ENCODE measurements at places on chromosomes 12 and 14.

GRCh38 chr14:103749452-103749851, 33.8 kb downstream of the ZFYVE21 start:
- DNase-seq = no peak

- DNase-seq = no peak
Observed at GRCh38 chr12:14254781-14255180, 110.7 kb upstream of the ATF7IP start.

- DNase-seq = no peak
Observed at GRCh38 chr12:96711364-96711763, 195.7 kb upstream of the NEDD1 start.

DNA sequence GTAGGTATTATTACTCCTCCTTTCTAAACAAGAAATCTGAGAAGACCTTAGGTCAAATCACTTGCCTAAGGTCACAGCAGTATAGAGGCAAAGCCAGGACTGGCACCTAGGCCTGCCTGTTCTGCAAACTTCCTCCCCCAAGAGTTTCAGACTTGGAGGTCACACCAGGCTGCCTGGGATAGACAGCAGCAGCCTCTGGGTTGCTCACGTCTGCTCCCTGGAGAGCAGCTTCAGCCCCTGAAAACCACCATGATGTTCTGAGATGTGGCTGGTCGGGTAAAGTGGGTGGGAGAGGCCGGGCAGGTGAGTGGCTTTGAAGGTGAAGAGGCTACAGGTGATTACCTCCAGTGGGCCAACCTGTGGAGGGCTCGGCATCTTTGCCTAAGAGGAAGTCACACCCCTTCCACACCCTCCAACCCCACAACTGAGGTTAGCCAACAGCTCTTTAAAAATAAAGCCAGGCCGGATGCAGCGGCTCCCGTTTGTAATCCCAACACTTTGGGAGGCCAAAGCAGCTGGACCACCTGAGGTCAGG, 37.0 kb upstream of the PNMA1 start:
- DNase-seq = no peak

DNA sequence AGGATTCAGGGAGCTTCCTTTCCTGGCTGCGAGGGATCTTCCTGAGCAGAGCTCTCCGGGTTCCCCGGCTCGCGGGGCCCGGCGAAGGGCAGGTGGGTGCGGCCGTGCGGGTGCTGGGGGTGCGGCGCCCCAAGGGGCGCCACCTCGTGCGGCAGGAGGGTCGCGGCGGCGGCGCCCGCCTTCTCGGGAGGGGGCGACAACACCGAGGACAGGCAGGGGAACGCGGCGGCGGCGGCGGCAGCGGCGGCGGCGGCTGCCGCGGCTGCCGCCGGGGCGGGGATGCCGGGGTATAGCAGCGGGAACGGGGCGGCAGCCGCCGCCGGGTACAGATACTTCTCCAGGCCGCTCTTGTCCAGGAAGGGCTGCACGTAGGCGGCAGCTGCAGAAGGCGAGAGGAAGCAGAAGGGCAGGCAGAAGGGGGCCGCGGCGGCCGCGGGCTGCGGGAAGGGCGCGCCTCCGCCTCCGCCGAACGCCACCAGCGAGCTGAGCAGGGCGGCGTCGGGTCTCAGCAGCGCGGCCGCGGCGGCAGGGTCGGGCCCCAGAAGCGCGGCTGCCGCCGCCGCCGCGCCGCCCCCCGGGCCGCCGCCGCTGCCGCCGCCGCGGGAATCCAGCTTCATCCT, 2.7 kb downstream of the BHLHE41 start:
- DNase-seq = no peak

DNA sequence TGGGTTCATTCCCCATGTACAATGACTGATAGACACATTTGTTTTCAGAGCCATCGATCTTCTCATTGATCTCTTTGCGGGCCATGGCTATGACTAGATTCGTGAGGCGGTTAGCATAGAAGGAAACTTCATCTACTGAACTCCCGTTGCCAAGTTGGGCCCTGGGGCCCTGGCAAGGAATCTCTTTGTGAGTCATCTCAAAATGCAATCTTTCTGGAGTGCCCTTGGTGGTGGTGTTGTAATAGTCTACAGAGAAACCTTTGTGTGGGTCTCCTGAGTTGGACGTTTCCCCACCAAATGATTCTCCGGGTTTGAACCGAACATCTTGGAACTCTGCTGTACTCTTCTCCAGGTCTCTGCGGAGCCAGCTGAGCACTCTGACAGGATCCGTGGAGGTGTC, 20.4 kb downstream of the AKAP3 start:
- DNase-seq = no peak

DNA sequence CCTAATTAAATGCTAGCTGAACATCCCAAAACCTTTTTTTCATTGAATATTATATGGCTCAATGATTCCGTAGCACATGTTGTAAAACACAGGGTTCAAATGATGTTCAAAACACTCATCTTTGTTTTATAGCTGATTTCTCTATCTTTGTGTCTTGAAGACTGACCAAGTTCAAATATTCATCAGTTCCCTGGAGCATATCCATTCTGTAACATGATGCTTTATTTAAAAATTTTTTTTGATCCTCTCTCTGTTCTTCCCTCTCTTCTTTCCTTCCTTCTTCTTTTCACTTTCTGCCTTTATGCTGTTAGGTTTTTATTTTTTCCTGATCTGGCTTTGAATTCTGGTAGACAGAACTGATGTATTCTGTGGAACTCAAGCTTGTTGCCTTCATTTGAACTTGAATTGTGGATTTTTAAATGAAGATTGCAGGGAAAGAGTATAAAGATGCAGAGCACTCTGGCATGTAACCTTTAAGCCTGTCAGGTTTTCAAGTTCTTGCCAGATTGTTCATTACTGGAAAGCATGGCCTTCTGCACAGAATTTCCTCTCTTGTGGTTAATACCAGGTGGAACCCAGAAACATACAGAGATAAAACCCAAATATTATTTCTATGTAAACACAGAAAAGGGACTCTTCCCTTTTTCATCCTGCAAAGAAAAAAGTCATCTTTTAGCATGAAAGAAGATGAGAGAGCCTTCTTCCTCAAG, 39.5 kb downstream of the PROX2 start:
- DNase-seq = no peak

DNA sequence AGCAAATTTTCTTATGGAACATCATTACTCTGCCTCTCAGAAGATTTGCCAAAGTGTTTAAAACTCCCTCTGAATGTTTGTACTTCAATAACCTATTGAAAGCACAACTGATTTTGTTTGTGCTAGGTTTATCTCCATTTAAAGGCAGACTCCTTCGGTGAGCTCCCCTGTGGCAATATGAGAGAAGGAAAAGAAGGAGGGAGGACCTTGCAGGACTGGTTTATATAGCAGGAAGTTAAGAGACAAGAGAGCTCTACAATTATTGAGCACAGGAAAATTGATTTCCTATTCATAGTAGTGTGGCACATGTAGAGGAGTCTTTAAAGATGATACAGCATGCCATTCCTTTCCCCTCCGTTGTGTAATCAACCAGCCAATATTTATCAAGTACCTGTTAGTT, 75.5 kb downstream of the PDE3A start:
- no peak for DNase-seq

GRCh38 chr12:118846416-118846815, 134.9 kb upstream of the SRRM4 start:
- DNase-seq = no peak

- DNase-seq = no peak
Observed at GRCh38 chr14:68250927-68251768, 431.6 kb downstream of the RAD51B start.

DNA sequence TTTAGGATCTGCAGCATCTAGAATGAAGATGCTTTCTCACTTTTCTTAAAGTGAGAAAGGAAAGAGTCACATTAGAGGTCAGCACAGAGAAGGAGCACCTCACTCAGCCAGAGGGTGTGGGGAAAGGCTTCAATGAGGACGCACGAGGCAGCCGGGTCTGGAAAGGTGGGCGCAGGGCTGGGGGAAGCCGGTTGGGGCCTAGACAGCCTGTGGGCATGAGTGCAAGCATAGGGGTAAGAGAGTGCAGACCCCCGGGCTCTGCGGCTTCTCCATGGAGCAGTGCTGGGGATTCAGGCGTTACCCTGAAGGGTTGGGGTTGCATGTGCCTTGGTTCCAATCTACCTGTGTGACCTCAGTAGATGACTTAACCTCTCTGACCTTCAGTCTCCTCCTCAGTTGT, 49.9 kb downstream of the KRT80 start:
- DNase-seq = no peak

DNA sequence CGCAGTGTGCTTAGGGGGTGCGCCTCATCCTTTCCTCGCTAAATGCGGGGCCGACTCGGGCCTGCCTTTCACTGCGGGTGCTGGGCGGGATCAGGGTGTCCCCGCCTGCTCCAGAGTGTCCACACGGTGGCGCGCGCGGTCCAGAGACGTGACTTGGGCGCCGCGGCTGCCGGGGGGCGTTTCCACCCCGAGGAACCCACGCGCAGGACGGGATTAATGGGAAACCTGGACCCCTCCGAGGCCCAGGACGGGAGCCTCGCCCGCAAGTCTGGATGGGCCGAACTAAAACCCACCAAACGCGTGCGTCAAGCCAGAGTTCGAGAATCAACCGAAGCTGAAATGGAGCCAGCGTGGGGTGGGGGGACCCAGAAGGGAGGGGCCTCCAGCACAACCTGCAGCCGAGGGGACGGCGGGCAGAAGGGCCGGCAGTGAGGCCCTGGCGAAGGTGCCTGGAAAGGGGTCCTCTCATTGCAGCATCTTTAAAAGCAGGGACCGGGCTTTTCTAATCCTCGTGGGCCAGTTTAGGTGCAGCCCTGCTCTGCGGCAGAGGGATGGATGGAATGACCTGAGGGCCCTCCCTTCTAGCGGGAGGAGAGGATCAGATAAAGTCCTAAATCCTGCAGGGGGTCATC, 93.3 kb downstream of the NINJ2 start:
- DNase-seq = peak; percentile 57

- DNase-seq = no peak
Observed at GRCh38 chr14:88386256-88386794, 868 bp downstream of the SPATA7 start.

DNA sequence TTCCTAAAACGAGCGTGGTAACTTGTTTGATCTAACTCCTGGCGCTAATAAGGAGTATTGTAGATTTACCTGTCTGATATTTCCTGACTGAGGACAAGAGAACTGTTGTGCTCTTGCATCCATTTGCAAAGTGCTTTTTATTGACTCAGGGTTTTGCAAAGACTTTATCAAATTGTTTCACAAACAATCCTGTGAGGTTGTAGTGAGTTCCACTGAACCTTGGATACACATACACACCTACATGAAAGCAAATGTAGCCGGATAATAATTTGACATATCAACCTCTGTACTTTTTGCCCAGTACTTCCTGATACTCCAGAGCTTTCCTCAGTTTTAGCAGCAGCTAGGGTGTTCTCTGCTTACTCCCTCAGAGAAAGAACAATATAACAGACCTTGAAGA, 6.7 kb upstream of the PTGER2 start:
- no peak for DNase-seq

DNA sequence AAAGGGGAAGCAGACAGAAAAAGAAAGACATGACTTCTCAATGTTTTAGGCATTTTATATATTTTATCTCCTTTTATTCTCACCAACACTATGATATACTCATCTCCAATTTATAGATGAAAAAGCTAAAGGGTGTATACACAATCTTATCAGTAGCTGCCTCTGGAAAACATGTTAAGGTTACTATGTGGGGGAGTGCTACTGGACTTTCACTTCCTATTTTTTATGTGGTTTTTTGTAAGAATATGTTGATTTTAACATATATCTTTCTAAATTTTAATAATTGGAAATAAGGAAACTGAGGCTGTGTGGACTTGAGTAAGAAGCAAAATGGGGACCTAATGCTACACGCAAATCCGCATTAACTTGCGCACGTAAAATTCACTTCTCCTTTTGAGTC, 99.6 kb upstream of the PDE3A start:
- DNase-seq = no peak

- DNase-seq = no peak
Observed at GRCh38 chr12:28883406-28883997, 265.6 kb upstream of the FAR2 start.

DNA sequence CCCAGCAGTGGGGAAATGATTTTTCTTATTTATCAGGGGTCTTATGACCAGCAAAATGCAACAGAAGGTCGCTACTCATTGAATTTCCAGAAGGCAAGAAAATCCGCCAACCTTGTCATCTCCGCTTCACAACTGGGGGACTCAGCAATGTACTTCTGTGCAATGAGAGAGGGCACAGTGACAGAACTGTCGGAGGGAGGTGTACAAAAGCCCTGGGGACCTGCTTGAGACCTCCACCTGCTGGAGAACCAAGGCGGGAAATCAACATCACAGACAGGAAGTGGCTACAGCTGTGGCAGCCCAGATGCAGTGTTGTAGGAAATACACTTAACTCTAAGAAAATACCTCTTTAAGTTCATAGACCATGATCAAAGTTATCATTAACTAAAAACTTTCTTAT, 250.9 kb upstream of the OR4E1 start:
- no peak for DNase-seq

DNA sequence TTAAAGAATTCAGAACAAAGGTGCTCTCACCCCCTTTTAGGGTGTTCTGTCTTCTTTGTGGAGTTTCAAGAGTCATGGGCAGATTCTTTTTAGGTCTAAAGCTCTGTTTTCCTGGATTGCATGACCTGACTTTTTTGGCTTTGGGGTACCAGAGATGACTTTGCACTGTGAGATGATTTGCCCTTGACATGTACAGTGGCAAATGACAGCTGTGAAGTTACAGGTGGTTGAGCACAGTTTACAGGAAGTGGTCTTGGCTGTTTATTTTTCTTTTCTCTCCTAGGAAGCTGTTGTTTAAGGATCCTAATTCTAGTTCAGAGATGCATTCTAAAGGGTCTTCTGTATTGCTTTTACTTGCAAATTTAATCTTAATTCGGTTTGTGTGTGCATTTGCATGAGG, 83.8 kb upstream of the METAP2 start:
- no peak for DNase-seq

- no peak for DNase-seq
Observed at GRCh38 chr14:24632761-24633160, 1.2 kb downstream of the GZMB start.

DNA sequence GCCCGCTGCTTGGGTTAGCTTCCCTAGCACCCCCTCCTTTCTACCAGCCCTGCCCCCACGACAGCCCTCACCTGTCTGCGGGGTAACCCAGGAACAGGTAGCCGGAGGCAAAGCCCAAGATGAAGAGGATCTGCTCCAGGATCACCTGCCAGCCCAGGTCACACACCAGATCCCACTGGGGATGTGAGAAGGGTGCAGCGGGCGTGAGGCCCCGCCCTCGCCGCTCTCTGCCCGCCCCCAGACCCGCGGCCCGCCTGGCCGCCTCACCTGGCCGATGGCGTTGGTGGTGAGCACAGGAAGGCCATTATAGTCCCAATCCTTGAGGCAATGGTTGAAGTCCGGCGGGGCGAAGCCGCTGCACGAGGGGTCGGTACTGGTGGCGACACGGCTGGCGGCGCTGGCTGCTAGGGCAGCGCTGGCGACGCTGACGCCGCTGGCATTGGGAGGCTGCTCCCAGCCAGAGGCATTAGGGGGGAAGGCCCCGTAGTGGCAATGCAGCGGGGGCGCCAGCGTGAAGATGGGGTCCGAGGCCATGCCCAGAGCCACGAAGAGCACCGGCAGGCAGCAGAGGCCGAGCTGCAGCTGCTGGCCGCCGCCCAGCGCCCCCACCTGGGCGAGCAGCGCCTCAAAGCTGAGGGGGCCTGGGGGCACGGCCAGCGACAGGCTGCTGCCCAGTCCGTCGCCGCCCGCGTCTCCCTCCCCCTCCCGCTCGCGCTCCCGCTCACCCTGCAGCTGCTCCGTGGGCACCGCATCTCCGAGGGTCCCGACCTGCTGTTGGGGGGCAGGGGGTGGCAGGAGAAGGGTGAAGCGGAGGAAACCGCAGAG, 794 bp downstream of the SLC22A17 start:
- DNase-seq = no peak

- DNase-seq = no peak
Observed at GRCh38 chr12:97016163-97016562, 109.1 kb downstream of the NEDD1 start.

Data from A172 (cell line).